ENCODE measurements at places on chromosomes 3 and 15. TPM values are rescaled to one million over a fixed set of nuclear protein-coding genes. Genes with fewer than 3 reads are reported as not detected.
A peak's percentile ranks its signal among the peaks of the same experiment; 100 is the strongest.

RTP3 gene
- total RNA-seq, result not detected

CDHR4 gene
- total RNA-seq, result not detected

CPN2 gene
- total RNA-seq, result 0.10 TPM

ROBO2 gene
- not detected for total RNA-seq

TEX264 gene
- 70.5 TPM for total RNA-seq

CCDC39 gene
- total RNA-seq, result not detected

TEX55 gene
- total RNA-seq, result not detected

SLC22A14 gene
- 0.12 TPM for total RNA-seq

- DNase-seq, result peak; percentile 69
Observed at GRCh38 chr3:149512073-149512782, 37.7 kb downstream of the TM4SF4 start.

DNA sequence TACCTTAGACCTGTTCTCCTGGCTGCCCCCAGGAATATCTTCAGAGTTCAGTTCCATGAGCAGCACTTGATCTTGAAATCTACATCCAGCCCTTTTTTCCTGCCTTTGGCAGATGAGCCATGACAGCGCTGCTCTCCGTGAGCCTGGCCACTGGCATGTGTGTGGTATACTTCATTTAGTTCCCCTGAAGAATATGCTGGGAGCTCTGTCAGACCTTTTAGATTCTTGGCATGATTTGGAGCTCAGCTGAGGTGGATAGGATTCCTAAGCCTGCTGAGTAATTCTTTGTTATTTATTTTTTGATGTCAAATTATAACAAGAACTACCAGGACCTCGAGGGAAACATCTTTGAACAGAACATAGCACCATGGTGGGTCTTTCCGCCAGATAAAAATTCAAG is 121.7 kb downstream of the EDEM1 start:
- DNase-seq, result no peak

DNA sequence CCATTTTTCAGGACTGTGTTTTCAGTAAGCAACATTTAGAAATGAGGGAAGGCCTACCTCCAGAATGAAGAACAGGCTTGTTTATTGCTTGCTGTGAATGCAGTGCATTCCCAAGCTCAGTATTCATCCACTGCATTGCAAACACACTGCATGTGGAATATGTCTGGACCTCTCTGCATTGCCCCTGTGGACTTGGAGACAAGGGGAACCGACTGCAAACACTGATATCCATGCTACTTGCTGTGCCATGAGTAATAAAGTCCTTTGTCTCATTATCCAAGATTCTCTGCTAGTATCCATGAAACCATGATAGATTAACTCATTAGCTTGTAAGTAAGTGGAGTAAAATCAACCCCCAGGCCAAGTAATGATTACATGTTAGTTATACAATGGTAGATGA is 301.2 kb upstream of the NR2E3 start:
- no peak for DNase-seq

DNA sequence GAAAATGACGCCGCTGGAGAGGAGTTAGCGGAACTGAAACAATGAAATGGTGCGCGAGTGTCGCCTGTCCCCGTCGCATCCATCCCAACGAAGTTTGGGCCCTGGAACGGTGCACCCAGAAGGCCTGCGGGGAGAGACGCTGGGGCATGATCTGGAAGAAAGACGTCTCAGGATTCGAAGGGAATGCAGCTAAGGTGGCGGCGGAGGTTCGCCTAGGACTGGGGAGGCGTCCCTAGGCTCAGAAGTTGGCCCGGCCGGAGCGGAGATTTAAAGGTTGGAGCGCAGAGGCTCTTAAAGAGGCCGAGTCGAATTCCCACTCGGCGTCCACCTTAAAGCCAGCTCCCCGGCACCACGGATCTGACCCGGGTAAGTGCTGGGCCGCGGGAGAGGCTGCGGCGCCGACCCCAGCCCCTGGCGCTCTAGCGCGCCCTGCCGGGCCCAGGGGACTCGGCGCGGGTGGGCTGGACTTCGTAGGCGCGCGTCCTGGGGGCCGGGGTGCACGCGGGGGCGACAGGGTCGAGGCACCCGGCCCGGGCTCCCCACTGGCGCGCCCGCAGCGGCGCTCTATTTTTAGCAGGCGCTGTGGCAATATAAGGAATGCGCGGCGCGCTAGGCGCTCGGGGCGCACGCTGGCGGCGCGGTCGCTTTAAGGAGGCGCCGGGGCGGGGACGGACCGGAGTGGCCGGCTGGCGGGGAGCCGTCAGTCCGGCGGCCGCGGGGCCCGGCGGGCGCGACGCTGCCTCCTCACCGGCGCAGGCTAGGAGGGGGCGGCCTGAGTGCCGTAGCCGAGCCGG is at the start of gene MRAS:
Gene MRAS, plus strand, starts transcription at position 620 of the 794 bp plus-strand sequence. CDS start 24,305 bp downstream, outside the sequence.
- DNase-seq, result peak; percentile 85

- DNase-seq, result peak; percentile 94
Observed at GRCh38 chr3:14884665-14885064, 62.7 kb upstream of the NR2C2 start.

GRCh38 chr15:39556461-39556860 is 24.4 kb upstream of the THBS1 start:
- no peak for DNase-seq

- DNase-seq, result no peak
Observed at GRCh38 chr3:152076148-152076547, 192.6 kb upstream of the MBNL1 start.

- DNase-seq, result no peak
Observed at GRCh38 chr15:84773716-84774115, 25.3 kb downstream of the ZNF592 start.

GRCh38 chr15:94027581-94027980 is 203.8 kb upstream of the MCTP2 start:
- peak; percentile 68 for DNase-seq

GRCh38 chr3:164250923-164251322 is 827.4 kb downstream of the SI start:
- no peak for DNase-seq

- DNase-seq, result no peak
Observed at GRCh38 chr3:96294143-96294542, 520.3 kb upstream of the EPHA6 start.

DNA sequence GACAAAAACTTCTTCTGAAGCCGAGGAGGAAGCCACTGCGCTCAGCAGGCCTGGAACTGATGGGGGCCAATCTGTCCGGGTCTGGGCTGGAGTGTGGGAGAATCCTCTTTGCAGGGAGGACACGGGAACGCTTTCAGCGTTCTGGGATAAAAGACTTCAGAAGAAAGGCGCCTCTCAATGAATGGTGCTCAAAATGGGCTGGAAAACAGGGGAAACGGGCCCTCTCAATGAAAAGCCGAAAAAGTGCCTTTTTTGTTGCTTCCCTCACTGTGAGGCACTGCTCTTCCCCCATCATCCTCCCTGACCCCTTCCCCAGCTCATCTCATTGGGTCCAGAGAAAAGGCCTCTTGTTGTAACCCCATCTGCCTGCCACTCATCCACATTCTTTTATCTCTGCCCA is 119.5 kb upstream of the LRIG1 start:
- no peak for DNase-seq

DNA sequence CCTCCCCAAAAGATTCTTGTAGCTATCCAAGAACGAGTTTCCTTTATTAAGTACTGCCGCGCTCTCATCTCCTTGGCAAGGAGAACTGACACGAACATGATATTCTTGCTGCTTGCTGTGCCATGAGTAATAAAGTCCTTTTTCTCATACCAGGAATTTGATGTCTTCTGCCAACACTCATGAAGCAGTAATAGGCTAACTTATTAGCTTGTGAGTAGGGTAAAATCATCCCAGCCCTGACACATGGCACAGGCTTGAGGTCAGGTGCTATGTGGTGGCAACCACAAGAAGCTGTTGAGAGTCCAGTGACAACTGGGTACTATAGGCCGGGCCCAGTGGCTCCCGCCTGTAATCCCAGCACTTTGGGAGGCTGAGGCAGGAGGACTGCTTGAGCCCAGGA is 22.7 kb upstream of the UBXN7 start:
- DNase-seq, result no peak

DNA sequence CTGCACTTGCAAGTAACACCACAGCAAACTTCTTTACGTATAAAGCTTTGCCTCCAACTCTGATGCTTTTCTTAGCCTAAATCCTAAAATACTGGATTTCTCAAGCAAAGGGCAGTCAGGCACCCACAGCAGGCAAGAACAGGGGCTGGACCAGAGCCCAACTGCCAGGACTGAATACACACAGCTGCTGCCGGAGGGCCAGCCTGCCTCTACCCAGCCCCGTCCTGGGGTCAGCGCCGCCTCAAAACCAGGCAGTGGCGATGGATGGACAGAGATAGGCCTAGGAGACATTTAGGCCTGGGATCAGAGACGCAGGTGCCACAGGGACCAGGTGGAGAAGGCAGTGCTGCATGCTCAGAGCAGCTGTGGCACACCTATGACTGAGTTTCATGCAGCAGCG is 47.6 kb upstream of the SEC61A1 start:
- DNase-seq, result no peak

DNA sequence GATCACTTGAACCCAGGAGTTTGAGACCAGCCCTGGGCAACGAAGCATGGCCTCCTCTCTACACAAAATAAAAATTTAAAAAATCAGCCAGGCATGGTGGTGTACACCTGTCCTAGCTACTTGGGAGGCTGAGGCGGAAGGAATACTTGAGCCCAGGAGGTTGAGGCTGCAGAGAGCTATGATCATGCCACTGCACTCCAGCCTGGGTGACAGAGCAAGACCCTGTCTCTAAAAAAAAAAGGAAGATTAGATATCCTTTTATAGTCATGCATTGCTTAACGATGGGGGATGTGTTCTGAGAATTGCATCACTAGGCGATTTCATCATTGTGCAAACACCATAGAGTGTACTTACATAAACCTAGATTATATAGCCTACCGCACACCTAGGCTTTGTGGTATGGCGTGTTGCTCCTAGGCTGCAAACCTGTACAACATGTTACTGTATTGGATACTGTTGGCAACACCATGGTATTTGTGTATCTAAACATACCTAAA is 12.6 kb downstream of the ALAS1 start:
- DNase-seq, result no peak

DNA sequence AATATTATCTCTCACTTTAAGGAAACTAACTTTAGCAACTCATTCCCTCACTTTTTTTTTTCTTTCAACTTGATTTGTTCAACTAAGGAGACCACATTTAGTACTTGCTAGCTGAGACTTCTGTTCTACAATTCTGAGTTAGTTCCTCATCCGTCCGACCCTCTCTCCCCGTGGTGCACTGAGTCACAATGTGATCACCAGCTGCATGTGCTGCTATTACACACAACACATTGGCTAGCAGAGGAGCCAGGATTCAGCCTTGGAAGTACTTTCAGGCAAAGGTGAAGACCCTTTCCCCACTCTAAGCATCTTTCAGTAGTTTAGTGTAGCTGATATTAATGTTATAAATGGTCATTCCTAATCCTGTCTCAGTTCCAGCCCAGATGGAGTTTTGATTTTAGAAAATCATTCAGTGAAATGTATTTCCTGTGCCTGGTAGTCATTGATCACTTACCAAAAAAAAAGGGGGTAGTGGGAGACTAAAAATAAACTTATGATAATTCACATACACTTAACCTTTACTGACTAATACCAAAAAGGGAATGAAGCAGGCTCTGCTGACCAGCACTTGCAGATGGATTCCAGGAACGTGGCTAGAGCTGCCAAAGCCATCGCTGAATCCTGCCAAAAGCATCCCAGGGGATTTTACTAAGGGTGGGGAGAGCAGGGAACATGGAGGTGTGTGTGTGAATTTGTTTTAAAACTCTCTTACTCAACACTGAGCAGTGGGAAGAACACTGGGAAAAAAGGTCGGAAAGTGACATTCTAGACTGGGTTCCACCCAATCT is 424.8 kb downstream of the LPP start:
- DNase-seq, result peak; percentile 60

DNA sequence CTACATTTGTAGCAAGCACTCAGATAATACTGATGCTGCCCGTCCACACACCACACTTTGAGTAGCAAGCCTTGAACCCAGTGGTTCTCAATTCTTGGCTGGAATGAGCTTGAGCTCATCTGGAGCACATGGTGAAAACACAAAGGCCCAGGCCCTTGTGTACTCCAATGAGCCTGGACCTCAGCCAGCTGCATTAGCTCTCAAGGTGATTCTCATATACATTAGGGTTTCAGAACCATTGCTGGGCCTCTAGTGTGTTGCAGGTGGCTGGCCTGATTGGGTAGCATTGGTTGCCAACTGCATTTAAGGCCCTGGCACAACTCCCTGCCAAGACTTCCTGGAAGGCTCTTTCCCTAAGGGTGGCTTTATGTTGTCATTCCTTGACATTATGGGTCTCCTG is 23.4 kb upstream of the ZFAND6 start:
- DNase-seq, result no peak

- no peak for DNase-seq
Observed at GRCh38 chr3:8143186-8143585, 358.4 kb upstream of the LMCD1 start.

Measured in RPMI7951 (cell line).